Germinal center (tissue), 1 donor: ENCODE measurements at places on chromosomes 16 and 17.
A peak's percentile ranks its signal among the peaks of the same experiment; 100 is the strongest.

DNA sequence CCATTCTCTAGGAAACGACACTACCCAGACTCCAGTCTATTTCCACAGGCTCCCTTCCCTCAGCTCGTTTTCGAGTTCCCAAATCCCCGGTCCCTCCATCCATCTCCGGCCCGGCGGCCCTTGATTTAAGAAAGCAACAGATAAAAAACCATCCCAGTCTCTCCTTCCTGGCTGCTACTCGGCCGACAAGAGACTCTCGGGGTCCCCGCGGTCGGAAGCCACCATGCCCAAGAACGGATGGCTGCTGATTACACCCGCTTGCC, 182 bp downstream of the RPL26 start:
- no peak for DNase-seq

- DNase-seq: no peak
Observed at GRCh38 chr16:56830669-56831068, 34.3 kb upstream of the SLC12A3 start.

DNA sequence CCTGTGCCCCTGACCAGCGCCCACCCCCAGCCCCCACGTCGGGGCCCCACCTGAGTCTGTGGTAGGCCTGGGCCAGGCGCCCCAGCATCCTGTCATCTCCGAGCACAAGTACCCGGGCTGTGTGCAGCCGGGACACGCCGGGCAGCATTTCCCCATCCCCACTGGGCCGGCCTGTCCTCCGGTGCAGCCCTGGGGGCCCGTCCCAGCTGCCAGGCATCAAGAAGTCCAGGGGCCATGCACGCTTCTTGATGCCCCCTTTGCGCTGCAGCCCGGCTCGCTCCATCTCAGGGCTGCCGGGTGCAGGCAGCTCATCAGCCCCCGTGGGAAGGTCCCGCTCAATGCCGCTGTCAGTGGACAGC, 29.3 kb upstream of the MFSD6L start:
- DNase-seq: no peak

DNA sequence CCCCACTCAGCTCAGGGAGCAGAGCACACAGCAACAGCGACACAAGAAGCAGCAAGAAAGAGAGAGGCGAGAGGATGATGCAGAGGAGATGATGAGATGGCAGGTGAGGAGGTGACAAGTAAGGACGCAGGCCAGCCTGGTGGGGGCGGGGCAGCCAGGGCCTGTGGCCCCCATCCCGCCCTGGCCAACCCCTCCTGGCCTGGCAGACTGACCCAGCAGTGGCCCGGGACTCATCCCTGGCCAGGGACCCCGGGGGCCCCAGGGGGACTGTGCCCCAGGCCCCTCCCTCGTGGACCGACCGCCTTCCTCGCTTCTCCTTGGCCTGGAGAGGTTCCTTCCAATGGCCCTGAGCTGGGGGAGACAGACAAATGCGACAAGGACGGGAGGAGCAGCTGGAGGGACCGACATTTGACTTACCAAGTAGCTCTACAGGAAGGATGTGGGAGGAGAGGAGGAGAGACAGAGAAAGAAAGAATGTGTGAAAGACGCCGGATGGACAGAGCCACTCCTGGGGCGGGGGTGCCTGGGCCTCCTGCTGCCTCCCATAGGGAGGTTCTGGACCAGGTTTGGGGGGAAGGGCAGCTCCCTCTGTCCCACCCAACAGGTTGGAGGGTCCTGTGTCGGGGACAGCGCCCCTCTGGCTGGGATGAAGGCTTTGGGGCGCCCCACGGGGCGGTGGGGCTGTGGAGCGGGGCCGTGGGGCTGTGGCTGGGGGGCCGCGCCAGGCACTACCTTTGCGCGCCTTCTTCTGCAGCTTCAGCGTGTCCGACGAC, 6.8 kb downstream of the MTSS2 start:
- no peak for DNase-seq

GRCh38 chr17:32479074-32479617, 7.6 kb upstream of the CDK5R1 start:
- no peak for DNase-seq

DNA sequence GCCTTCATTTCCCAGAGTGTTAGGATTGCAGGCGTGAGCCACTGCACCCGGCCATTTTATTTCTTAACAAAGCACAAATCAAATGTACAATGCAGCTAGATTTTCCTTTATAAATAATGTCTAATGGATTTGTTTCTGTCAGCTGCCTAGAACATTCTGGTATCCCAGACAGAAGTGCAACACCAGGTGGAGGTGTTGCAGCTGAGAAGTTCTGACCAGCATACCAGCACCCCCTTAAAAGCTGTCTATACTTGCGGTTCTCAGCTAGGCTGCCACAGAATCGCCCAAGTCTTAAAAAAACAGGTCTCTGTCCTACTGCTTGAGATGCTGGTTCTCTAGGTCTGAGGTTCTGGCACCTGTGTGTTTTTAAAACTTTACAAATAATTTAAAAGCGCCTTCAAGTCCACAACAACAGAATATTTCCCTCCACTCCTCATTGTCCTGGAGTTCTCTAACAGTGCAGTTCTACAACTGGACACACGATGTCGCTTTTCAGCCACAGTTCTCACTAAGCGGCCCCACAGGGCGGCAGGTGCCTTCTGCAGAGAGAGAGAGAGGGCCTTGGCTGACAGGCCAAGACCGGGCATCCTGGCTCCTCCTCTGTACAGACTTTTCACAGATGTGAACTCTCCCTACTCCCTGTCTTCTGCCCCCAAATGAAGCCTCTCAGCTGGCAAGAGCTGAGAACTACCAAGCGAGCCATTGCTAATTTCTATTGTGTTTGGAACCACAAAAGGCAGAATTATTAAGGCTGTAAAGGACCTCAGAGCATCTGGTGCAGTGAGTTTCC, 32.6 kb upstream of the MEOX1 start:
- DNase-seq: peak; percentile 69

DNA sequence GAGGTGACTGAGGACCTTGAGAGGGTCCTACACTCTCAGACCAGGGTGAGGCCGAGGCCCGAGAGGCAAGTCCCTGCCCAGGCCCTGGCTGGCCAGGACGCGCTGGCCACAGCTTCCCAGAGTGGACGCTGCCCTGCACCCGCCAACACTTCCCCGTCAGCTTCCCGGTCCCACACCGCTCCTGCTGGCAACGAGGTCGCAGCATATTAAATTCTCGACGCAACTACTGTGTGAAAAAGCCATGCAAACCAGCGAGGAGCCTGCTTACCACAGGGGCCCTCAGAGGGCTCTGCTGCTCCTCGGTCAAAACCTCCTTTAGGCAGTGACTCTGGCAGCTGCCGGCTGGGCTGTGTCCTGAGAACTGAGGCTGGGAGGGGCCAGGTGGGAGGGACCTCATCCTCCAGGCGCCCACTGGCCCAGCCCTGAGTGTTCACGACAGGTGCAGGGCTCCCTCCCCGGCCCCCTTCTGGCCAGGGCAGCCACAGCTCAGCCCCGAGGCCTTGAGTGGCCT, 2.1 kb upstream of the TEX19 start:
- DNase-seq: no peak

DNA sequence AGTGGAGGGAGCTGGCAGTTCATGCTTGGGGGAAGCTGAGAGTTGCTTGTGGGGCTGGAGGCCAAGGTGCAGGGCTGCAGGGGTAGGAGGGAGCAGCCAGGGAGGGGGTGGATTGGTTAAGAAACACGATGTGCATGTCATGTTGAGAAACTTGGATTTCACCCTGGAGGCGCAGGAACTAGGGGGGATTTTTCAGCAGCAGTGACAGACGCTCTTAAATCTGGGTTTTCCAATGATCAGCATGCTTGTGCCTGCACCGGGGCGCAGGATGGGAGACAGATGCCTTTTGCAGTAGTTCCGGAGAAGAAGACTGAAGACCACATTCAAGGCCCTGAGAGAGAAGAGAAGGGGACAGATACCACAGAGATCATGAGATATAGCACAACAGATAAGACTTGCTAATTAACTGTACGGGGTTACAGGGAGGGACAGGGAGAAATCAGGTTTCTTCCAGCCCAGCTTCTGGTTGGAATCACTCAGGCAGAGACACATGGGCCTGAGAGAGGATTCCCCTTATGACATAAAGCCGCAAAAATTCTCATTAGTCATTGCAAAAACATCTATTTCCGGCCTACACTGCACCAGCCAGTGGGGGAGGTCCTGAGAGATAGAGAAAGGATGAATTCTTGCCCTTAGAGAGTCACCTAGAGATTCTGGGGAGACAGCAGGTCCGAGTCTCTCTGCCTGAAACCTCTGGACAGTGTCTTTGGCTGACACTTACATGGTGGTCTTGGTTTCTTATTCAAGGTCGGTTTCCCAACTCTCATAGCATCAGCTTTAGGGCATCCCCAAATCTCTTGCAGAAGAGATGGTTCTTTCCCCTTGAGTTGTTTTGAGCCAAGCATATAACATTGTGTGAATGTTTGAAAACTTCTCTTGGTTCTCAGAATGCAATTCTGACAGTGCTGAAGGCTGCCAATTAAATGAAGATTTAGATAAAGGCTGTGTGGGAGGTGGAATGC, 27.1 kb downstream of the CDH13 start:
- no peak for DNase-seq

GRCh38 chr17:8965394-8966168, at the start of gene PIK3R5:
Gene PIK3R5, minus strand, starts transcription at chr17:8965707. Its CDS starts 54,213 bp downstream, at chr17:8911494.
- peak; percentile 94 for DNase-seq

- no peak for DNase-seq
Observed at GRCh38 chr17:20289984-20290383, 177.4 kb downstream of the LGALS9B start.

DNA sequence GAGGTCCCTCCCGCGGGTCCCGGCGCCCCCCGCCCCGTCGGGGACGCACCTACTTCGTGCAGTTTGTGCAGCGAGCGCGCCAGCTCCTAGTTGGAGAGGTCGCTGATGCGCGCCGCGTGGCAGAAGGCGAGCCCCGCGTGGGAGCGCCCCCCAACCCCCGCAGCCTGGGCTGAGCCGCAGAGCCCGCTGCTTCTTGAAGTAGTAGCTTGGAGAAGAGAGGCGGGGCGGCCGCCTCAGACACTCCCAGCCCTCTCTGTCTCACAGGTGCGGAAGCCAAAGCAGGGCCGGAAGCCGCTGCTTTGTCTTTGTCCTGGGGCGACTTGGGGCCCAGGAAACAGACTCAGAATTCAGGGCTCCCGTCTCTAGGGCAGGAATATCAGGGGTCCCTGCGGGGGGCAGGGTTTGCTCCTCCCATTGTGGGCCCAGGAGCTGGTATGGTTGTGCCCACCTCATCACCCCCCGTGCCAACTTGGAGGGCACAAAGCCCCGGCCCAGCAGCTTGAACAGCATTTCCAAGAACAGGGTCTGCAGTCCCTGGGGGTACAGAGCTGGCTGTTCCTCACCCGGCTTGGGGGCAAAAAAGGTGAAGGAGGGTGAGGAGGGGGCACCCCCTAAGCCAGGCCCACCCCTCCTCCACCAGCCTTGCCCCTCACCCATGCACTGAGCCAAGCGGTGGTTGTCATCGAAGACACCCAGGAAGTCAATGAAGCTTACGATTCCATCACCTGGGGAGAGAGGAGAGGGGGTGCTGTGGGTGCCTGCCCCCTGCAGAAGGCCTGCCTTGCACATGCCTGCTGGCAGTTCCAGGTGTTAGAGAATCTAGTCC, 13.5 kb downstream of the SPATA32 start:
- peak; percentile 91 for DNase-seq

GRCh38 chr17:64129515-64129764, 504 bp downstream of the ERN1 start:
- DNase-seq: peak; percentile 54

- DNase-seq: no peak
Observed at GRCh38 chr16:80433623-80434022, 107.2 kb upstream of the DYNLRB2 start.

- DNase-seq: no peak
Observed at GRCh38 chr16:48576927-48577326, 33.1 kb downstream of the N4BP1 start.

- no peak for DNase-seq
Observed at GRCh38 chr16:50279504-50279865, 13.1 kb downstream of the ADCY7 start.

DNA sequence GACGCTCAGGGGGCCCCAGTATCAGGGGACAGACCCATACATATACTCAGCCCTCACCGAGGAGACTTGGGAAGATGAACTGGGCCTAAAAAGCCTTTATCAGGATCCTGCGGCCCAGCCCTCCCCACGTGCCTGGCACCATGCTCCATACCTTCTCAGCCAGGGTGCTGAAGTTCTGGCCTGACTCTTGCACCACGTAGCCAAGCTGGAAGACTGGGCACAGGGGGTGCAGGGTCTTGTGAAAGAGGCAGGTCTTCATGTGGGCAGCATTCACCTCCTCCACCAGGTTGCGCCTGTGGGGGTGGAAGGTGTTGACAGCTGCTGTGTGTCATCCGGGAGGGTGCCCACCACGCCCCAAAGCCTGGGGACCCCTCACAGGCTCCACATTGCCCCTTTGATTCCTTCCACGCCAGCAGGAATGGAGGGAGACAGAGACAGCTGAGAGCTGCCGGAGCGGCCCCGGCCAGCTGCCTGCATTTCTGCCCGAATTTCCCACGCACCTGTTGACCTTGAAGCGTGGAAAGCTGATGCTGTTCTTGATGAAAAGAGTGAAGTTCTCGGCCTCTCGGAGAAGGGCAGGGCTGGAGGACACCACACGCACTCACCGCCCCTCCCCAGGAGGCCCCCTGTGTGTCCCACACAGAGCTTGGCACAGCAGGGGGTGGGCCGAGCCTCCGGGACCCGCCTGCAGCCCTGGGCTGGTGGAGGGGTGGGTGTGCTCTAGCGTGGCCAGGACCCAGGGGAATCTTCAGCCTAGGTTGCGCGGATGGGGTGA, 10.4 kb upstream of the CAMKK1 start:
- no peak for DNase-seq

DNA sequence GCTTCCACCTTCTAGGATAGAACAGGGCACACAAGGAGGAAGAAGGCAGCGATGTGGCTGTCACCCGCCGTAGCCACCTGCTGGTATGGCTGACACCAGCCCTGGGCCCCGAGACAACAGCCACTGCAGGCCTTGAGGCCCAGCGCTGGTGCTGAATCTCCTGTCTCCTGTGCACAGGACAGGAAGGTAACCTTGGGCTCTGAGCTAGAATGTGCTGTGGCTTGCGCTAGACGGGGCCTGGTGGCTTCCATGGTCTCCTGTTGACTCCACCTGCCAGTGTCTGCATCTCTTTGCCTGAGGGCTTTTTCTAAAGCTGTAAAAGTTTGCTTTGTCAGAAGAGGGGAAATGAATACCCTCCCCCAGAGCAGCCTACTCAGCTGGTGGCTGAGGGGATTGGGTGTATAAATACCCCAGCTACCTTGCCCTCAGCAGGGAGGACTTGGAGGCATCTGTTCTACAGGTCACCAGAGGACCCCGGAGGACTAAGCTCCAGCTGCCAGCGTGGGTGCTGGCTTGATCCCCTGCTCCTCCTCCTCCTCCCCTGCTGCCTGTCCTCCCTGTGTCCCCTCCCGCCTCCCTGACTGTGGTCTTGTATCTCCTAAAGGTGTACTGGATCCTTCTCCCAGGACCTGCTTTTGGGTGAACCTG, 76.1 kb upstream of the SDK2 start:
- DNase-seq: no peak

- DNase-seq: no peak
Observed at GRCh38 chr16:52549011-52549692, 2.2 kb upstream of the TOX3 start.

- DNase-seq: no peak
Observed at GRCh38 chr17:58564971-58565370, 50.5 kb upstream of the MTMR4 start.
